Esophagus squamous epithelium (tissue), 5 donors: ENCODE measurements at places on chromosomes 3 and 15.

DNA sequence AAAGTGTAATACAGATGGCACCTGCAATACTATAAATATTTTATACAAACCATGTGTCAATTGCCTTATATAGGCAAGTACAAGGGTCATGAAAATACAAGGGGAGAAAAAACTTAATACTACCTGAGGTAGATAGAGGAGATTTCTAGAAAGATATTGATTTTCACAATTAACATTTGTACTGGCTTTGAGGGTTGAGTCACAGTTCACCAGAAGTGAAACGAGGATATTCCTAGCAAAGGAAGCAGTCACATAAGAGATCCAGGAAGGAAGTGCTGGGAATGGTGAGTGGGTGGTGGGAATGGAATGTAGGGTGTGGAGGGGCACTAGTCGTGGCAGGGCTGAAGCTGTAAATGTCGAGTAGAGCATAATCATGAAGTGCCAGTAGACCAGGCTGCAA, 108.7 kb downstream of the P2RY1 start:
- DNase-seq = no peak

DNA sequence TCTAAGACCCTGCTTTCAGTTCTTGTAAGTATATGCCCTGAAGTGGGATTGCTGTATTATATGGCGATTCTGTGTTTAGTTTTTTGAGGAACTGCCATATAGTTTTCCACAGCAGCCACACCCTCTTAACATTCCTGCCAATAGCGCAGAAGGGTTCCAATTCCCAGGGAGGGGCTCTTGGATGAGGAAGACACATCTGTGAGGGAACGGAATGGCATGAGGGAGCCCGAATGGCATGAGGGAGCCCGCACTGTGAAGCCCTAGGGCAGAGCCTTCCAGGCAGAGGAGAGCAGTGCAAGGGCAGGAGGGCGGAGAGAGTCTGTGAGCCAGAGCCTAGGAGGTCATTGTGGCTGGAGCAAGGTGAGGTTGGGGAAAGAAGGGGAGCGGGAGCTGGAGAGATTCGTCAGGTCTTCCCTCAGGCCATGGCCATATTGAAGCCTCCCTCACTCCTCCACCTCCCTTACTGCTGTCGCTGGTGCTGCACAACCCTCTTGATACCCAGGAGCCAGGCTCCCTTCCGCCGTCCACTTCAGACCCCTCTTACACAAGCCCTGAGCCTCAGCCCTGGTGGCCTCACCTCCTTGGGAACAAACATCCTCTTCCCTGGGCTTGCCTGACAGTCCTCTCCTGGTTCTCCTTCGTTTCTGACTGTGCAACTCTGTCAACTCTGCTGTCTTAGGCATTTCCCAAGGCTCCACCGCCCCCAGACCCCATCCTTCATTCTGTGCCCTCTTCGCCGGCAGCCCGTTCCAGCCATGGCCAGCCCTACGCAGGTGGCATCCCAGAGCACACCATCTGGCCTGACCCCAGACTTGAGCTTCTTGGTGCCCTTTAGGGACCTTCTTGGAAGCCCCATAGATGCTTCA, 51.4 kb downstream of the FGD5 start:
- DNase-seq = no peak

- no peak for DNase-seq
Measured at GRCh38 chr3:127056281-127056680, 73.4 kb downstream of the PLXNA1 start.

DNA sequence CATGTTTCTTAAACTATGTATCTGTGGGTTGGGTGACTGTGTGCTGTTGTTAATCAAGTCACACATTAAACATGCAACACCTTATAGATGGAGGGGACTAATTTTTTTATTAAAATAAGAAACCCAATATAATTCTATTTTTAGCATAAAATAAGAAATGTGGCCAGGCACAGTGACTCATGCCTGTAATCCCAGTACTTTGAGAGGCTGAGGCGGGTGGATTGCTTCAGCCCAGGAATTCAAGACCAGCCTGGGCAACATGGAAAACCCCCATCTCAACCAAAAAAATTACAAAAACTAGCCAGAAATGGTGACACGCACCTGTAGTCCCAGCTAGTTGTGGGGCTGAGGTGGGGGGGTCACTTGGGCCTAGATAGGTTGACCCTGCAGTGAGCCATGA, 1021.0 kb downstream of the EPHA3 start:
- DNase-seq = no peak

GRCh38 chr15:27092390-27092789, 121.4 kb downstream of the GABRG3 start:
- DNase-seq = no peak

DNA sequence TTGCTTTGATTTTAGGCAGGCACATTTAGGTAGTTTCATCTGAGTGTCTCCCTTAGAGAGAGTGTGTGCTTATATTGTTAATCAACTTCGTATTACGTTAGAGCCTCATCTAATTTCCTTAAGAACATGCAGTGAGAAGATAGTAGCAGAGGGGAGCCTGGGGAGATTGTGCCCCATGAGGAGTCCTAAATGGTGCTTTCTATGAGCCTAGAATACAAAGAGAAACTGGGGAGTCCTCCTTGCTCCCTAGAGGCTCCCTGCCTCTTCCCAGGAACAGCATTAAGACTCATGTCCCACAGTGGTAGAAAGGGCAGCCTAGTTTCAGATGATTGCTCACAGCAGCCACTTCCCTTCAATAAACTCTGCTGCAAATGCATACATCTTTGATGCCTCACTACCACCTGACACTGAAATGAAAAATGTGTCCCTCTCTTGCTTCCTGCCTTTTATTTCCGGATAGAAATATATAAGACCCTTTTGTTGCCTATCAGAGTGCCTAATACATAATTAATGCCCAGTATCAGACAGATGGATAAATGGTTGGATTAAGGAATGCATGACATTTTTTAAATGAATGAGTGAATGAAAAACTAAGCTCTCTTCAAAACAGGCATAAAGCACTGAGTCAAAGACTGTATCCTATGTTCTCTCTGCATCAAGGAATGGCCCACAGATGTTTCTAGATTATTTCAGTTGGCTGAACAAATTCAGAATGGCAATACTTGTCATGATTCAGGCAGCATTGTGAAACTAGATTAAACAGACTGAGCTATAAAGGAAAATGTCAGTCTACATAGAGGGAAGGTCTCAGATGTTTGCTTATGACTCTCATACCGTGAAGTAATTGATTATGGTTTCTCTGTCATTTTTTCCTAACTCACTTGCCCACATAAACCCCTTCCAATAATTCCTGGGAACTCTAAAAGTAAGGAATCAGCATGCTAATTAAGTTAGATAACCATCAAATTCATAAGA, 362.1 kb downstream of the LRRC3B start:
- DNase-seq = no peak

GRCh38 chr15:48304398-48304797, 26.8 kb upstream of the DUT start:
- no peak for DNase-seq

- no peak for DNase-seq
Measured at GRCh38 chr3:176740906-176741663, 456.2 kb downstream of the TBL1XR1 start.

- DNase-seq = no peak
Measured at GRCh38 chr3:174598885-174599439, 260.2 kb upstream of the NAALADL2 start.

DNA sequence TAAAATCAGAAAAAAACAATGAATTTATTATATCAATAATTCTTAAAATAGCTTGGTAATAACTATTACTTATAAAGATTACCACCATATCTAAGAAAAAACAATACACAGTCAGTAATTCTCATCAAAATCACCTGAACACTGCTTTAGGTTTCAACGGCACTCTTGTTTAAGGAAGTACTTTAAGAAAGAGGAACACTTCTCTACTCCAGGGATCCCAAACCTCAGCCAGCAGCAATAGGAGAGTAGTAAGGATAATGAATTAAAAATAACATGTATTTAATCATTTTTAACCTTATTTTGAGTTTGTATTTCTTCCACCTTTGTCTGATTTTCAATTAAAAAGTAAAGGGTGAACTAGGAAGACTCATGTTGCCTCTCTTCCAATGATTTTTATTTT, 494.0 kb upstream of the NR2F2 start:
- no peak for DNase-seq

DNA sequence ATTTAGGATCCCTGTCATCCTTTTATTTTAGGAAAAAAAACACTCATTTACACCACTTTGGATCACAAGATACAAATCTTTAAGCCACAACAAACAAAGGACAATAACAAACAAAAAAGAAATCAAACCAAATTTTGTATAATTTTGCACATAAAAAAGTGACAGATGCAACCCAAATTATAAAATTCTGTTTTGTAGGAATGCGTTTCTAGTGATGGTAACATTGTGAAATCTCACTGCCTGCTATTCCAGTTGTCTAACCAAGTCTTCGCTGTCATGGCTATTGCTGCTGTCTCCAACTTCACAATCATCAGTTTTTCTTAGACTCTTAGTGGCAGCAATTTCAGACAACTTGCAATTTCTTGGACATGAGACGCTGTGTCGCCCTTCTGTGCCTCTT, 58.3 kb upstream of the ARL6 start:
- no peak for DNase-seq

DNA sequence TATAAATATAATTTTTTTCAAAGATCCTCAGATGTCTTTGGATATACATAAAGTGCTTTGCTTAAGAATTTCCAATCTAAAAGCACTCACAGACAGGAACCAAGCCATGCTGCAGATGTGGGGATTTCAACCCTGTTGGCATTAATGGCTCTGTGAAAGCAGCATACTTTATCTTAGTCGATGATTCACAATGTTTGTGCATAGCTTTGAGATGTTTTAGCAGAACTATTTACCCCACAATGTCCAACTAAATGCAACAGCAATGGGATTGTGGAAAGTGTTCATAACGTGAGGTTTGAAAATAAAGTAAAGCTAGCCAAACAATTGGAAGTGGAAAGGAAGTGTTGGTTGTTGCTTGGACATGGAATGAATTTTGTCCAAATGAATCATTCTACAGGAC, 371.4 kb downstream of the SOX2 start:
- no peak for DNase-seq

DNA sequence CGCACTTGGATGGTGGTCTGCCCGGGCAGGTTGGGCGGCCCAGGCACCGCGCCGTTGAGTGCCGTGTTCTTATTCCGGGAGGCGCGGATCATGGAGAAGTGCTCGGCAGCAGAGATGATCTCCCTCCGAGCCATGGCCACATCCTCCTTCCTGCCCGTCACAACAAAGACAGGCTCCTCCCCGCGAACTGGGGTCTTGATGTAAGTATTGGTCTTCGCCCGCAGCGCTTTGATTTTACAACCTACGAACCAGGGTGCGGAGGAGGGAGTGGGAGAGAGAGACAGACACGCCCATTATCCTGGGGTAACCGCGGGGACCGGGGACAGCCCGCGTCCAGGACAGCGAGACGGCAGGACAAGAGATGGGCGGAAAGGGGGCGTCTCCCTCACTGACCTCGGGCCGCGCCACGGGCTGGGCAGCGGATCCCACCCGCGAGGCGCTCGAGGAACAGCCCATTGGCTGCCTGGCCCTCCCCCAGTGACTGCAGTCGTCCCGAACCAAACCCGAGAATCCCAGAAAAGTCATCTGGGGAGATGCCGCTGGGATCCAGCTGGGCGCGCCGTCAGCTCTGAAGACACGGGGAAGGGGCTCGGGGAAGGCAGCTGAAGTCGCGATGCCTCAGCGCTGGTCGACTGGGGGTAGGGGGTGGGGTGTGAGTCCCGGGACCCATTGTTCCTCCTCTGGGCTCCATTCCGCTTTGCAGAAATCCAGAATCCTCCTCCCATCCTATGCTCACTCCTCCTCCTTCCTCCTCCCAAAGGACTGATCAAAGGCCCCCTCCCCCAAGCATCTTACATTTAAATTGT, 1.2 kb downstream of the MEX3B start:
- DNase-seq = no peak

- no peak for DNase-seq
Measured at GRCh38 chr15:68729789-68730411, 90.8 kb downstream of the ANP32A start.

DNA sequence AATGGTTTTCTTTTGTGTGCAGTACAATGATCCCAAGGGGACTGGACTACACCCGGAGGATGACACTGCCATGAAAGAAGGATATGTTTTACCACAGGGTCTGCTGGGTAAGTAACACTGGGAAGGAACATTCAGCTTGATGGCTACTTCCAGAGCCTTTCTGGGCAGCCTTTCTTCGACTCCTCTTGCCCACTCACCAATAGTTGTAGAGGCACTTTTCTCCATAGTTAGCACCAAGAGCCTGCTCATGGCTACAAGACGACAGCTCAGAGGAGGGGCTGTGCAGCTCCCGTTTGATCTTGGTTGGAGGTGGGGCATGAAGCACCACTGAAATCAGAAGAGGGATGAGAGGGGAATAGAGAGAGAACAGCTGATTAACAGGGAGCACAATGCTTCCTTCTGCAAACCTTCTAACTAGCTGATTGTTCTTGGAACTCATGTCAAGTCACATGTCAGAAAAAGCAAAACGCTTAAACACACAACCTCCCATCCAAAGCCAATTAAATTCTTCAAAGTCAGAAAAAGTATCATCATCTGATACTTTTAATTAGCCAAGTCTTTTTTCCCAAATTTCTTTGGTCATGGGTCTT, 27.9 kb downstream of the ETV5 start:
- no peak for DNase-seq

- DNase-seq = no peak
Measured at GRCh38 chr15:97482521-97482920, 478.0 kb upstream of the ARRDC4 start.
